ENCODE measurements at places on chromosomes 4 and X.
A peak's percentile ranks its signal among the peaks of the same experiment; 100 is the strongest.

DNA sequence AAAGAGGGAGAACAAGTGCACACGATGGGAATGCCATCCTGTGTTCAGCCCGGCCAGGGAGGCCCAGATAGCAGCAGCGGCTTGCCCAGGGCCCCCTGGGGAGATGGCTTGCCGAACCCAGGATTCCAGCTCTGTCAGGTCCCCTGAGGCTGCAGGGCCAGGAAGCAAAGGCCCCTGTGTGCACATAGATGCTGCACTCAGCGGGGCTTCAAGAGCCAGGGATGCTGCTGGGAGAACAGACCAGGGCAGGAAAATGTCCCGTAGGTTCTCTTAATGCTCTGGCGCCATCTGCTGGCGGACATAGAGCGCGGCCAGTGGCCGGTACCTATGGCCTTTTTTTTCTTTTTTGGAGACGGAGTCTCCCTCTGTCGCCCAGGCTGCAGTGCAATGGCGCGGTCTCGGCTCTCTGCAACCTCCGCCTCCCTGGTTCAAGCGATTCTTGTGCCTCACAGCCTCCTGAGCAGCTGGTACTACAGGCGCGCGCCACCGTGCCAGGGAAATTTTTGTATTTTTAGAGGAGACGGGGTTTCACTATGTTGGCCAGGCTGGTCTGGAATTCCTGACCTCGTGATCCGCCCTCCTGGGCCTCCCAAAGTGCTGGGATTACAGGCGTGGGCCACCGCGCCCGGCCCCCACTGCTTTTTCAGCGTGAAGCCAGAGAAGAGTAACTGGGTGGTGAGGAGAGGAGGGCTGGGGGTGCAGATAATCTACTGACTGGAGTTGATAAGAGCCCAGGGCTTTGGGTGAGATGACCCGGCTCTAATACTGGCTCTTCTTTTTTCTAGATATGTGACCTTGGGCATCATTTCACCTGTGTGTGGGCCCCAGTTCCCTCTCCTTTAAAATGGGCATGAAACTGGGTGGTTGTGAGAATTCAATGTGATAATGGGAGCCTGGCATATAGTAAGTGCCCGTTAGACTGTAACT is 22.5 kb downstream of the MED28 start:
- DNase-seq, result peak; percentile 82

DNA sequence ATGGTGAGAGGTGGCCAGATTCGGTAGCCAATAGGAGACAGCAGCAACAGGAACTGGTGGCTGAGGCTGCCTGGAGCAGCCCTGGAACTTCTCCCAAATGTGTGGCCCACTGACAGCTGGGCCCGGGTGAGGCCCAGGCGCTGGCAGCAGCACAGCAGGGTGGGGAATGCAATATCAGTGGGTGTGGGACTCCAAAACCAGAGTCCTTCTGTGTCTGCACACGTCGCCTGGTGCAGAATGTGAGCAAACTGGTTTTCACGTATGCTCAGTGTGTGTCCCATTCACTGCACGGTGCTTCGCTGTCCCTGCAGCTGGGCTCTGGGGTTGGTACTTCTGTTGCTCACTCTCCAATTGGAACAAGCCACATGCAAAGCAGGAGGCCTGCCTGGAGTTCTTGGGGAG is 14.4 kb upstream of the CENPU start:
- DNase-seq, result no peak

DNA sequence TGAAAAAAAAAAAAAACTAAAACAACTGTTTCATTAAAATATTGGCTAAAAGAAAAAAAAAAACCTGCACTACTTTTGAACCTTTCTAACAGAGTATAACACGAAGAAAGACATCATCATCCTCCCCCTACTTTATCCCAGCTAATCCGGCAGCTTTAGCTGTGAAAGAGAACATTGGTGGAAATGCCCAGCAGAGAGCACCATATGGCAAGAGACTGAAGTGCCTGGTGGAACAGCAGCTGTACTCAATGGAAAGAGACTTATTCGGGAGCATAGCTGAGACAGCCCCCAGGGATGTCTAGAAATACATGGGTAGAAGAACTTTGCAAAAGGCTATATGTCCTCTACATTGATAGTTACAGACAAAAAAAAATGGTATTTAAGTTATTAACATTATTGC is 30.3 kb downstream of the STPG2 start:
- peak; percentile 34 for DNase-seq

DNA sequence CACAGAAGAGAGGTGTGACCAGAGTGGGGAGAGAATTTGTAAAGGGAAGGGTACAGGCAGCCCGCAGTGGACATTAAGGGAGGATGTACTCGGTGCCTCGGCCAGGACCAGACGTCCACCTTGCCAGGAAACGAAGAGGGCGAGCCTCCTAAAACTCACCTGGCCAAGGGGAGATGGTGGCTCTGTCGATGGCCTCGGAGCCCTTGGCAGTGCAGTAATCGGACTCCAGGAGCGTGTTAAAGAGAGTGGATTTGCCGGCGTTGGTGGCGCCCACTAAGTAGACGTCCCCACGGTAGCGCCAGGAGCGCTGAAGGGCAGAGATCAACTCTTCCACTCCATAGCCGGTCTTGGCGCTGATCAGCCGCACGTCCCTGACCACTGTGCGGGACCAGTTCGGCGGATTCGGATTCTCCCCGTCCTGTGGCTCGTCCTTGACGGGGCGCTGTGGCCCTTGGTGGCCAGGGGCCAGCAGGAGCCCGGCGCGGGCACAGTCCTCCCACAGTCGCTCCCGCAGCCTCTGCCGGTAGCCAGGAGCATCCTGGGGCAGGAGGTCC is 1.0 kb downstream of the NOA1 start:
- DNase-seq, result peak; percentile 27

- no peak for DNase-seq
Measured at GRCh38 chr4:110417136-110417535, 58.8 kb upstream of the ENPEP start.

DNA sequence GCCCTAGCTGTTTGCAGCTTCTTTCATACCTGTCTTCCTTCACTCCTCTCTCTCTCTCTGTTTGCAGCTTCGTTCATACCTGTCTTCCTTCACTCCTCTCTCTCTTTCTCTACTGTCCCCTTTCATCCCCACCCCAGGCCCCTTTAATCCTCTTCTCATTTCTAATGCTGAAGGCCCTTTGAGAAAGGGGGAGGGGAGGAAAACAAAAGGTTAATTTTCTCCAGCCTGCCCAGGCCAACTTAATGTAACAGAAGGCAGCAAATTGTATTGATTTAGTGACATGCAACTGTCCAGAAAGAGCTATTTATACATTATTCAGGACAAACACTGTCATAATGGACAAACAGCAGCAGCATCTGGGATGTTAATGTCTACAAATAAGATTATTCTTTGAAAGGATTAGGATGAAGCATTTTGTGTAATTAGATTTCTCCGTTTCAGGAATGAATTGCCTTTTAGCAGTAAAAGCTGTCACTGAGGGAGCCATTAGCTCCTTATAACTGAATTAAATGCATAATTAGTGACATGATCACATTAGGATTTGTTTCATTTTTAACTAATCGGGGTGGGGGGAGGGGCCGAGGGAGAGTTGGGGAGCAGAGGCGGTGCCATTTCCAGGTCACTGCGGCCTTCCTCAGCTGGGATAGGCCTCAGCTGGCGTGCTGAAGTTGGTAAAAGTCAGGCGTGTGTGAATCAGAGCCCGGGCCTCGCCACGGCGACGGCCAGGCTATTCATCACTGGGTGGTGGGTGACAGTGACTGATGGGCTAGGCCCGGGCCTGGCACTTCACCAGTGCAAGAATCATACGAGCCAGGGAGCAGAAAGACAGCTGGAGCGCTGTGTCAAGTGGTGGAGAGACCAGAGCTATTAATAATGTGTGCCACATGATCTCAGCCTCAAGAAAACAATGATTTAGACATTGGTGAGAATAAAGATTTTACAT is 174.5 kb downstream of the NKX6-1 start:
- DNase-seq, result no peak
